ENCODE measurements at places on chromosomes 1 and 21. TPM values are rescaled to one million over a fixed set of nuclear protein-coding genes. Genes with fewer than 3 reads are reported as not detected.

DNA sequence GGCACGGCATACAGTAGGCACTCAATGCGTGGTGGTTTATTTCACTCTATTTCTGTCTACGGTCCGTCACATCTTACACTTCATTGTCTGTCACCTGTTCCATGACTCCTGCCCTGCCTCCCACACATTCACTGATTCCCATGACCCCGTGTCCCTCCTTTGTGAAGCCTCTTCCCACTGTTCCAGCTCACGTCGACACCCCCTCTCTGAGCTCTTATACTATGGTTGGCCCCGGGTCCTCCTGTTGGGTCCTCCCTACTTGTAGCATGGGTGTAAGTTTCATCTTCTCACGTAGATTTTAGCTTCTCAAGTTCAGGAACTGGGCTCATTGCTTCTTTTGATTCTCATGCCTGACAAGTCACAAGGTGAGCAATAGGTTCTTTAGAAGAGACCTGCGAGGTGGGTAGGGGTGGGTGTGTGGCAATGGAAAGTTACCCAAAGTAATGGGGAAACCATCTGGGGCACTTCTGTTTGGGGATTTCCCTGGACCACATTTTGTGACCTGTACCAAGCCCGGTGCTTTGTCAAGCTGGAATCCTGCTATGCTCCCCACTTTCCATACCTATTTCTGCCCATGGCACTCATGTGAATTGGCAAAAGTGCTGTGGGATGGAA lies 22.1 kb upstream of the IL10 start:
- no peak overlapping the region for H3K4me3 ChIP-seq
- no peaks in the 10 kb centered on the region for H3K36me3 ChIP-seq
- H3K27ac ChIP-seq, result no peak overlapping the region
- no peak for DNase-seq

GRCh38 chr1:30817077-30817438 lies 59.5 kb upstream of the LAPTM5 start:
- DNase-seq, result peak; percentile 21
- no peak overlapping the region for H3K4me3 ChIP-seq
- H3K36me3 ChIP-seq, result no peaks in the 10 kb centered on the region
- no peaks in the 10 kb centered on the region for H3K4me1 ChIP-seq
- H3K27ac ChIP-seq, result no peak overlapping the region

The UMODL1 gene
- polyA plus RNA-seq, result not detected

The ABCG1 gene
- 15.6 TPM for polyA plus RNA-seq

The BSND gene
- 0.03 TPM for polyA plus RNA-seq

DNA sequence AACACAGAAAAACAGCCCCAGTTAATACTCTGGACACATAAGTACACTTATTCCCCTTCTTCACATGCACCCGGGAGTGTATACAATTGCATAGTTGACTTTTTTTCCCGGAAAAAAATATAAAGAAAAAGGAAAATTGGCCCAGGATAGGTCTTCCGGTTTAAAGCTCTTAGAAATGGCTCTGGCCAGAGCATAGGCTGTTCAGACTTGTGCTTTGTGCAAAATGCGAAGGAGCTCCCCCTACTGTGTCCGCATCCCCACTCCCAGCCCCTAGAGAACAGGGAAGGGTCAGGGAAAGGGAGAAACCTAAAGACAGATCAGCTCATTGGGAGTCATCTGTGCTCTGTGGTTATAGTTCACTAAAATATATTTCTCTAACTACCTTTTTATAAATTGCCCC lies 5.5 kb upstream of the MTMR11 start:
- H3K36me3 ChIP-seq, result peaks cover 39% of the 10 kb centered on the region
- peak overlapping the region; percentile 21 for H3K27ac ChIP-seq
- DNase-seq, result no peak
- no peaks in the 10 kb centered on the region for H3K27me3 ChIP-seq

The KCNK2 gene
- polyA plus RNA-seq, result not detected

The AADACL4 gene
- not detected for polyA plus RNA-seq

GRCh38 chr1:242139986-242140385 lies 141.1 kb upstream of the MAP1LC3C start:
- H3K4me3 ChIP-seq, result no peak overlapping the region
- no peak overlapping the region for H3K27ac ChIP-seq
- no peak for DNase-seq
- no peaks in the 10 kb centered on the region for H3K4me1 ChIP-seq

- no peaks in the 10 kb centered on the region for H3K27me3 ChIP-seq
- peak within 1 kb of the TSS; percentile 87 for H3K27ac ChIP-seq
- H3K36me3 ChIP-seq, result no peaks in the 10 kb centered on the region
- peak within 1 kb of the TSS; percentile 54 for H3K4me3 ChIP-seq
Measured at GRCh38 chr1:15684042-15684461, at the start of gene PLEKHM2. TSS of gene PLEKHM2 (plus strand) at chr1:15684320. CDS start at chr1:15684559, 239 bp downstream.

DNA sequence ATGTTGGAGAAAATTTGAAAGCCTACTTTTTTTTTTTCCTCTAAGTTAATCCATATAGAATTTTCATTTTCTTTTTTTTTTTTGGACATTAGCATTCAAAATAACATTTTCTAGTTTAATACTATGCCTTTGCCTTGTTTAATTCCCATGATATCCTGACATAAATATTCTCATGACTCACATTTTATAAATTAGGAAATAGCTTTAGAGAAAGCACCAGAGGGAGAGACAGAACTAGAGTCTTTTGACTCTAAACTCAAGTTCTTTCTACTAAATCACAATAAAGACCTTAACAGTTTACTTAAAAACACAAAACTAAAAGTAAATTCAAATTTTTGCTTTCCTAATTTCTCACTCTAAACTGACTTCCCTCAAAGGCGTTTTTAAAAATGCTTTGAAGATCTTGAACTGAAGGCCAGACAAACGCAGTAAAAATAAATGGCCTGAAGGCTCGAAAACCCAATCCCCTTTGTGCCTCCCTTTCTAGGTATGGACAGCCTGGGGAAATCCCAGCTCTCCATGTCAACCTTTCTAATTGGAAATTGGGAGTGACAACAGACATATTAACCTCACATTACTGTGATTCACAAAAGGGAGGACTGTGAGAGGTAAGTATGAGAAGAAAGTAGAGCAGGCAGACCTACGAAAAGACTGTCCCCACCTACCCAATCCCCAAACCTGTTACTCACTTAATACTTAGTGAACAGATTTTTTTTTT lies 104.6 kb downstream of the ENAH start:
- H3K4me3 ChIP-seq, result no peak overlapping the region
- no peaks in the 10 kb centered on the region for H3K27me3 ChIP-seq
- no peak for DNase-seq
- H3K36me3 ChIP-seq, result no peaks in the 10 kb centered on the region

DNA sequence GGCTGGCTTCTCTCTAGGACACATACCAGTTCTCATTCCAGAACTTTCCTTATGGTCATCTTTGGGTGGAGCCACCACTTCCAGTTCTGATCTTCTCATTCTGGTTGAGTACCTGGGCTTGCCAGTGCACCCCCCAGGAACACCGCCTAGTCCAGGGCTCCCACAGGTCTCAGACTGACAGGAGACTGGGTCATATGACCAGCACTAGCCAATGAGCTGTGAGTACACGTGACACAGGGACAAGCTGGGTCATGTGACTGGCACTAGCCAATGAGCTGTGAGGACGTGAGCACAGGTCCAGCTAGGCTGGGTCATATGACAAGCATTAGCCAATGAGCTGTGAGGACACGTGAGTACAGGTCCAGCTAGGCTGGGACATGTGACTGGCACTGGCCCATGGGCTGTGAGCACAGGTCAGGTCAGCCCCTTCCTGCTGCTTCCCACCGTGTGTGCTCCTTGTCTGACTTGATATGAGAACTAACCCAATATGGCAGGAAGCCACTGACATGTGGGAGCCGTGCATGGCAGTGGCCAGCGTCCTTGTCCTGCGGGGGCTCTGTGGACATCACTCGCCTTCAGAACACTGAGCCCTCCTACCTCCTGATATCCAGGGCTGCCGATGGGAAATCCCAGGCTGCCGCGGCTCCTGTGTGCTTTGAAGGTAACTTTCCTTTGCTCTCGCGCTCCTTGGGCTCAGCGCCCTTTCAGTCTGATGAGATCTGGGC lies 22.7 kb downstream of the KRTAP10-1 start:
- peak; percentile 56 for DNase-seq
- H3K27ac ChIP-seq, result no peak overlapping the region
- peaks cover 6% of the 10 kb centered on the region for H3K27me3 ChIP-seq
- H3K4me1 ChIP-seq, result no peaks in the 10 kb centered on the region
- no peaks in the 10 kb centered on the region for H3K36me3 ChIP-seq

GRCh38 chr1:185670187-185670627 lies 64.0 kb upstream of the HMCN1 start:
- no peak for DNase-seq
- H3K4me3 ChIP-seq, result no peak overlapping the region
- H3K36me3 ChIP-seq, result no peaks in the 10 kb centered on the region
- no peaks in the 10 kb centered on the region for H3K27me3 ChIP-seq
- H3K27ac ChIP-seq, result peak overlapping the region; percentile 7

- H3K36me3 ChIP-seq, result no peaks in the 10 kb centered on the region
- DNase-seq, result no peak
- no peak overlapping the region for H3K4me3 ChIP-seq
Measured at GRCh38 chr1:230827801-230828200, 40.5 kb downstream of the C1orf198 start.

- H3K4me1 ChIP-seq, result peaks cover 24% of the 10 kb centered on the region
- no peaks in the 10 kb centered on the region for H3K36me3 ChIP-seq
- no peak overlapping the region for H3K27ac ChIP-seq
- no peak for DNase-seq
- peak overlapping the region; percentile 17 for H3K4me3 ChIP-seq
Measured at GRCh38 chr1:30824736-30825429, 67.3 kb upstream of the LAPTM5 start.

The AMIGO1 gene
- 0.99 TPM for polyA plus RNA-seq

GRCh38 chr1:7921796-7922195 lies 18.8 kb downstream of the TNFRSF9 start:
- no peaks in the 10 kb centered on the region for H3K36me3 ChIP-seq
- H3K4me3 ChIP-seq, result no peak overlapping the region
- H3K27me3 ChIP-seq, result no peaks in the 10 kb centered on the region
- peaks cover under 1% of the 10 kb centered on the region for H3K4me1 ChIP-seq
- H3K27ac ChIP-seq, result no peak overlapping the region

The RORC gene
- 0.78 TPM for polyA plus RNA-seq

DNA sequence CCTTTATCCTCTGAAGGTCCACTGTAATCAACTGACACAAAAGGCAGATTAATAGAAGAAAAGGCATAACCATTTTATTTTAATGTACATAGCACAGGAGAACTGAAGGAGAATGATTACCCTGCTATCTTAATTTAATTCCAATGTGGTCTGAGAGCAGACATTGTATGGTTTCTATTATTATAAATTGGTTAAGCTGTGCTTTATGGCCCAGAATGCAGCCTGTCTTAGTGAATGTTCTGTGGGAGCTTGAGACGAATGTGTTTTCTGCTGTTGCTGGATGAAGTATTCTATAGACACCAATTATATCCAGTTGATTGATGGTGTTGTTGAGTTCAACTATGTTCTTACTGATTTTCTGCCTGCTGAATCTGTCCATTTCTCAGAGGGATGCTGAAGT lies 25.0 kb upstream of the SLC2A1 start:
- H3K4me1 ChIP-seq, result peaks cover 7% of the 10 kb centered on the region
- no peaks in the 10 kb centered on the region for H3K36me3 ChIP-seq
- no peaks in the 10 kb centered on the region for H3K27me3 ChIP-seq
- no peak overlapping the region for H3K27ac ChIP-seq
